ENCODE measurements at places on chromosomes 5 and 9.
A peak's percentile ranks its signal among the peaks of the same experiment; 100 is the strongest.

DNA sequence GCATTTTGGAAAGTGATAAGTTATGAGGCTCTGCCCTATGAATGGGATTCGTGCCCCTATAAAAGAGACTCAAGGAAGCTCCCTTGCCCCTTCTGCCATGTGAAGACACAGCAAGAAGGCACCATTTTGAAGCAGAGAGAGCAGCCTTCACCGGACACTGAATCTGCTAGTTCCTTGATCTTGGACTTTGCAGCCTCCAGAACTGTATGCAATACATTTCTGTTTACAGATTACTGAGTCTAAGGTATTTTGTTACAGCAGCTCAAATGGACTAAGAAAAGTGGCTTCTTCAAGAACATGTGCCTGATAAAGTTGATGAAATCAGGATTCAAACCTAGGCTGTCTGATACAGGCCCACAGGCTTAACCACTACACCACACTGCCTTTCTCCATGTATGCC is 131.6 kb upstream of the MAP3K1 start:
- DNase-seq: no peak

- no peak for DNase-seq
These were observed 14.1 kb downstream of the HSPB3 start for GRCh38 chr5:54469622-54470021.

GRCh38 chr5:172166030-172166826 is 21.8 kb downstream of the STK10 start:
- DNase-seq: no peak

DNA sequence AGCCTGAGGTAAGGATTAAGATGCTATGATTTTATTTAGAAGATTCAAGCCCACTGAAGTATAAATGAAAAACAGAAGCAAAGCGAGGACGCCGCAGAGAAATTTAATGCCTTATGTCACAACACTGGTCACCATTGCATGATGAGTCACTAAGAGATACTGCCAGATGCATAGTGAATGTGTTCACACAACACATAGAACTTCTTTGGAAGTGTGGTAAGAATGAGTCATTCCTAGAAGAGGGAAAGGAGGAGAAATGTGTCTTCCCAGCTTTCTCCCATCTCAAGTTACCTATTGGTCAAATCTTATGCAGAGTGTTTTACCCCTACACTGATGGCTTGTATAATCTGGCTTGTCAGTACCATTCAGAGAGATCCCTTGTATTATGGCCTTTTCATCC is 465.3 kb upstream of the ARRDC3 start:
- peak; percentile 2 for DNase-seq

GRCh38 chr5:168434001-168434400 is 52.3 kb upstream of the RARS1 start:
- no peak for DNase-seq

- DNase-seq: no peak
These were observed 337.9 kb downstream of the IRX1 start for GRCh38 chr5:3933536-3933935.

DNA sequence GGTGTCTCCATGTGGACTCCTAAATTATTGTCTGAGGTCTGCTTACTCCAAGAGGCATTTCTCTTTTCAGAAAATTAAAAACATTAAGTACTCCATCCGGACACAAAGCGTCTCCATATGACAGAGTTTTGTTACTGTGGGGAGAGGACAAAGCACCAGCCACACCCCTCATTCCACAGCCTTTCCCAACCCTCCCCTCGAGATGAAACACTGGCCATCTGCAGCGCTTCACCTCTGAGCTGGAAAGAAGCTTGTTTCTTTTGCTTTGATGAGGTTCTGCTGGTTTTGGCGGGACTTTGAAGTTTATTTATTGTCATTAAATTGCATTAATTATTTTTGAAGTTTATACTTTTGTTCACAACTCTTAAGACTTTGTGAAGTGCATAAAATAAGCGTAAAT is 27.6 kb upstream of the NKD2 start:
- no peak for DNase-seq

DNA sequence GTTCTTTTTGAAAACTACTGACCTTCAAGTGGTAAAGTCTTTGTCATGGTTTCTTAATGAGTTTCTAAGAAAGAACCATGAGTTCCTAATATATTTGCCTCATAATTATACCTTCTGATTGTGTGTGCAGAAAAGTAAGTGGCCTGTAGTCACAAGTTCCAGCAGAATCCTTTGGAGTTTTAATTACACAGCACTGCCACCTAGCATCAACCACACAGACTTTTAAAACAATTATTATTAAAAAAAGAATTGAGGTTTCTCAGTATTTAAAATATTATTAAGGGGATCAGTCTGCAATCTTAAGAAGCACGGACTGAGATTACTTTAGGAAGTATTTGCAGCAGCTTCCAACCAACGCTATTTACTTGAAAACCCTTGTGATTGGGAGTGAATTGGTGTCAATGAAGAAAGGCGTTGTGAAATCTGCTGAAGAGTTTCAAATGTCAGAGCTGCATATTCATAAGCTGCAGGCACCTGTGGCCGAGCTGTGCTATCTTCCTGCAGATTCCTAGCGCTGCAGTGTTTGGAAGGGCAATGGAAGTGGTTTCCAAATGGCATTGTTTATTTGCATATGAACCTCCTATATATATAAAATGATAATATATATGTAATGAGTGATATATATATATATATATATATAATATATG is 1074.2 kb upstream of the WWC1 start:
- no peak for DNase-seq

GRCh38 chr9:112145886-112146285 is 29.2 kb downstream of the SUSD1 start:
- DNase-seq: no peak

DNA sequence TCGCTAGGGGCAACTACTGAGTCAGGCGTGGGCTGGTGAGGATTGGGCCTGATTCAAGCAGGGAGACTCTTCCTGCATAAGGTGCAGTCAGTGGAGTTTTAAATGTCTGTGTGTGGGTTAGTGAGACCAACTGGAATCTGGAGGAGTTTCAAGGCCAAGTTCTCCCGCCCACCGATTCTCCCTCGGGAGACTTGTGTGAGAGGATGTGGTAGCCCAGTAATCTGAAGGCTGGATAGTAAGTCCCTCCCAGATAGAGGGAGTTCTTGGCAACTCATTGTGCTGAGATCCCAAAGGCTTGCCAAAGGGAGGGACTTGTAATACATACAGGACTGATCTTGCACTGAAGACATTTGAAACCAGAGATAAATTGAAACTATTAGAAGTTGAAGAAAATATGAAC is 51.8 kb downstream of the WDR36 start:
- no peak for DNase-seq

- DNase-seq: no peak
These were observed 419.9 kb upstream of the GRAMD2B start for GRCh38 chr5:126003309-126003708.

GRCh38 chr5:35356725-35357124 is 126.4 kb upstream of the PRLR start:
- DNase-seq: no peak

DNA sequence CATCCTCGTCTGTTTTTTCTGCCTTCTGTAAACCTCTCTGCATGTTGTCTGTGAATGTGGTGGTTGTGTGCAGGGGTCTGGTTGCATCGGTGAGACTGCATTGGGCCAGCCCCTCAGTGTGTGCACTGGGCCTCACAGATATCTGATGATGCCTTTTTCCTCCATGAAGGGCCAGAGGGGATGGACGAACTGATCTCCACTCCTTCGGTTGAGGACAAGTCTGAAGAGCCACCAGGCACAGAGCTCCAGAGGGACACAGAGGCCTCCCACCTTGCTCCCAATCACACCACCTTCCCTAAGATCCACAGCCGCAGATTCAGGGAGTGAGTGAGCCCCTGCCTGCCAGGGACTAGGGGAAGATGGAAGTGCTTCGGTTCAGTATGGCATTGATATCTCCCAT is 31.3 kb downstream of the SECISBP2 start:
- DNase-seq: no peak

DNA sequence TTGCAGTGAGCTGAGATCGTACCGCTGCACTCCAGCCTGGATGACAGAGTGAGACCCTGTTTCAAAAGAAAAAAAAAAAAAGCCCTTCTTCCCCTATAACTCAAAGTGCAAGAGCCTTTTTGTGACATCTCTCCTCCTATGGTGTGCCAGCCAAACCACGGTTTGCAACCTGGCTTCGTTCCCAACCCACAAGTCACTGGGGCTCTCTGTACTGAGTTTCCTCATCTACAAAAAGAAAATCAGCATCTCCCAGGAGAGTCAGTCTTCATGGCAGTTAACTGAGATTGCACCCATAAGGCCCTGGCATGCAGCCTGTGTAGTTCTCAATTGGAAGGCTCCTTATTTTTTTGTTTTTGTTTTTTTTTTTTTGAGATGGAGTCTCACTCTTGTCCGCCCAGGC is 14.8 kb downstream of the ODF2 start:
- DNase-seq: no peak

GRCh38 chr5:72658761-72659540 is 151.7 kb upstream of the ZNF366 start:
- DNase-seq: no peak

GRCh38 chr5:24509943-24510342 is 134.8 kb downstream of the CDH10 start:
- DNase-seq: no peak

DNA sequence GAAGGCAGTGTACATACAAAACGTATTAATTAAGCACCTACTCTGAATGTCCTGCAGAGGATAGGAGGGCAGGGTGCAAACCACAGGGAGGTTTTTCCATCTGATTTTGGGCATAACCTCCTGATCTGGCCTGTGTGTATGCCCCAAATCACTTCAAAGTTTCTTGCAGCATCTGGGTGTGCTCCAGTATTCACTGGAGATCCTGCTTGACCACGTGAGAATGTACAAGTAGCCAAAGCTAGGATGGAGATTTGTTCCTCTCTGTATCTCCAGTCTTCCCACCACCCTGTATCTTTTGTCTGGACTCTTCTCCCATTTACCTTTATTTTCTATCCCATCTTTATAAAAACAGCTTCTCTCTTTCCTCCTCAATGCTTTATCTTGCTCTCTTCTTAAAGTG is 207.7 kb downstream of the FBXL7 start:
- DNase-seq: no peak

- peak; percentile 56 for DNase-seq
These were observed 1.2 kb upstream of the INSL6 start for GRCh38 chr9:5186416-5187169.

DNA sequence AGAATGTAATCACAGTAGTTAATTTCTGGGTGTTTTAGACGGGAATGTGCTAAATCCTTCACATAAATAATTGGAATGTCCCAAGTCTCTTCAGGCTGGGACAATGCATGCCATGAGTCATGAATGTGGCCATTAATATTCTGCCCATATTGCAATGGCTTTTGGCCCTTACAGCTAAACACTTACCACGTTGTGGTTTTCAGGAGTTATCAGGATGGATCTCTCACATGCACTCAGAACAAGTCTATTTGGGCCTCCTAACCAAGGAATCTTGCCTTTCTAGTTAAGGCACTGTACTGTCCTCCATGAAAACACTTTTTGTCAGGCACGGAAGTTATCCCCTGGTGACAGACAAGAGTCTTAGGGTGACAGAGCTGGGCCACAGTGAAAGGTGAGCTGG is 32.7 kb downstream of the PKD2L2 start:
- DNase-seq: no peak

Measured in HepG2 (cell line).